Brain microvascular endothelial cell (primary cell): ENCODE measurements at places on chromosomes 1 and 21.

GRCh38 chr1:239570878-239571277 is 184.5 kb downstream of the CHRM3 start:
- DNase-seq = no peak

GRCh38 chr1:206479183-206480125 is 9.2 kb downstream of the IKBKE start:
- DNase-seq = peak; percentile 75

DNA sequence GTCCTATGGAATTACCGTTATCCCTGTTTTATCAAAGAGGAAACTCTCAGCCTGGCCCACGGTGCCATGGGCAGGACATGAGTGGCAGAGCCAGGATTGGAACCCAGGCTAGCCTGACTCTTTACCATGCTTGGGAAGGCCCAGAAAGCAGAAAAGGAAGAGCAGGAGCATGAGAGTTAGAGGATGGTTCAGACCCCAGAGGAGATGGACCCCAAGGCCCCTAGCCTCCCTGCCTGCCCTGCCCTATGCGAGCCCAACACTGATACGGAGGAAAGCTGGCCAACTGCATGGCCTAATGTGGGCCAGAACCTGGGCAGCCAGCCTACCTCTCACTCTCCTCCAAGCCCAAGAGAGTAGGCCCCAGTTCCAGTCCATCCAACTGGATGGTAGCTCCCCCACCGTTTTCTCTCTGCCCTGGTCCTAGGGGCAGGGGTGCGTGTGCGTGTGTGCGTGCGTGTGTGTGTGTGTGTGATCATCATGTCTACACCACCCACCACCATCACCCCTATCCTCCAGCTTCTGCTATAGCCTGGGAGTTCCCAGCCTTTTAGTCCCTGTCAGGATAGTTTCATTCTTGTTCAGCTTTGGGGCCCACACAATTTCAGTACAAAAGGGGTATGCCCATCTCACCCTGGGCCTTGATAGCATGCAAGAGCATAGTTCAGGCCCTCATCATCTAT is 15.4 kb upstream of the MEX3A start:
- DNase-seq = no peak

DNA sequence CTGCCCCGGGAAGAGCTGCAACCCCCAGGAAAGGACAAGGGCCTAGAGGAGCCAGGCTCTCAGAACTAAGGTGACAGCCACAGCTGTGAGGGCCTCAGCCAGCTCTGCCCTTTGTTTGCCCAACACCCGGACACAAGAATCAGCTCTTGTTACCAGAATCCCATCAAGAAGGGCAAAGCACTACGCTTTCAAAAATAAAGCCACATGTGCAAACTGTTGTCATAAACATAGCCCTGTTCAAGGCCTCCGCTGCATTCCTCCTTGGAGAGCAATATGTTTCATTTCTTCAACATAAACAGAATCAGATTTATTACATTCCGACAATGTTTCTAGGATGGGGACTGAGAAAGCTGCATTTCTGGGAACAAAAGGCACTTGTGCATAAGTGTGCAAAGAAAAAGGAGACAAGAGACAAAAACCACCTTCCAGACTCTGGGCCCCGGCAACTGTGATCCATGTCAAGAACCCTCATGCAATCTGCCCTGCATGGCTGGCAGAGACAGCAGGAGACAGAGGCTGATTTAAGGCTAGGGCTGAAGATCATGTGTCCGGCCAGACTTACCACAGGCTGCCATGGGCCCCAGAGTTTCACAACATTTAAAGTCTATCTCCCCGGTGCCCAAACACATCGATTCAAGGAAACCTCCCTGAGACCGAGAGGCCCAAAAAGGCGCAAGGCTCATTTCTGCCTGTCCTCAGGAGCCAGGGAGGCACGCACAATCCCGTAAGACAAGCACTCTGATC is 71.0 kb downstream of the SSBP3 start:
- DNase-seq = peak; percentile 43

DNA sequence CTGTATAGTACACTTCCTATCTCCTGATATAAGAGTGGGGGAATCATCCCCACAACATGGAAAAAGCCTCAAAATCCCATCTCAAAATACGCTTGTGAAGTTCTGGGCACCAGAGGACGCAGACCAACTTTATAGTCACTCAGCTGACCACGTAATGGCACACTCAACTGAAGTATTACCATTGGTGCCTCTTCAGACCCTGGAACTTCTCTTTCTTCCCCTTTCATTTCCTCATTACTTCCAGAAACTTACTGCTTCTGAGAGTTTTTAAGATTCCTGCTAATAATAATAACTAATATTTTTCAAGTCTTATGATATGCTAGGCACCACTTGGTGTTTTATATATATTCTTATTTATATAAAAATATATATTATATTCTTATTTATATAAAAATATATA is 202.6 kb downstream of the PTPRC start:
- DNase-seq = no peak
